ENCODE measurements at places on chromosomes 1 and 21.

- DNase-seq = no peak
Measured at GRCh38 chr1:202989879-202990278, 17.3 kb upstream of the TMEM183A start.

GRCh38 chr1:95138223-95138622 lies 21.1 kb downstream of the TLCD4 start:
- DNase-seq = no peak

DNA sequence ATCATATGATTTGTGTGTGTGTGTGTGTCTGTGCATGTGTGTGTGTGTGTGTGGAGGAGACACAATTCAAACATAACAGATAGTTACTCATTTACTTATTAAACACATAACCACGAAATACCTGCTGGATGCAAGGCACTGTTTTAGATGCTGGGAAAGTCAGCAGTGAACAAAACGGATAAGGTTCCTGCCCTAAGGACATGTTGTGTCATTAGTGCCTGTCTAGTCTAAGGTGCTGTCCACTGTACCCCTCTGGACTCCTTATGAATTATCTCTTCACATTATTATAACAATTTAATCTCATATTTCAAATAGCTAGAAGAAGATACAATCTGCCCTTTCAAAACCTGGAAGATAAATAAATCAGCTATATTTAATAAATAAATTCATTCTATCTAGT lies 162.4 kb downstream of the PLPPR5 start:
- DNase-seq = no peak

- peak; percentile 57 for DNase-seq
Measured at GRCh38 chr1:11862890-11863289, 4.1 kb upstream of the NPPB start.

- peak; percentile 35 for DNase-seq
Measured at GRCh38 chr1:41242342-41243078, 404 bp upstream of the SCMH1 start.

- no peak for DNase-seq
Measured at GRCh38 chr1:236179634-236180033, 37.3 kb downstream of the GPR137B start.

DNA sequence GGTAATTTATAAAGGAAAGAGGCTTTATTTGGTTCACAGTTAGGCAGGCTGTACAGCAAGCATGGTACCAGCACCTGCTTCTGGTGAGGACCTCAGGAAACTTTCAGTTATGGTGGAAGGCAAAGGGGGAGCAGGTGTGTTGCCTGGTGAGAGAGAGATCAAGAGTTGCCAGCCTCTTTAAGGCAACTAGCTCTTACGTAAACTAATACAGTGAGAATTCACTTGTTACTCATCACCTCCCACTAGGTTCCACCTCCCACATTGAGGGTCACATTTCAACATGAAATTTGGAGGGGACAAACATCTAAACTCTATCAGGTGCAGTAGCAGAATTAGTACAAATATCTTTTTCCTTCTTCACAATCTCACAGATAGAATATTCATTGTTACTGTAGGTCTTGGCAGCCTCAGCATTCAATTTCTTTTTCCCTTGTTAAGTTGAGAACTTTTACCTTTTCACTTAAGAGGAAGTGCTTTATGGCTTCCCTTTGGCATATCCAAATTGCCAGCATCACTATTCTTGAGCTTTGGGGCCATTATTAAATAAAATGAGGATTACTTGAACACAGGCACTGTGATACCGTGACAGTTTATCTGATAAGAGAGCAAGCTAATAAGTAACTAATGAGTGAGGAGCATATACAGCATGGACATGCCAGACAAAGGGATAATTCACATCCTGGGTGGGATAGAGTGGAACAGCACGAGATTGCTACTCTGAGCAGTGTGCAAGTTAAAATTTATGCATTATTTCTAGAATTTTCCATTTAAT lies 48.4 kb downstream of the MAGI3 start:
- DNase-seq = peak; percentile 25

GRCh38 chr21:45507523-45507875 lies 34.7 kb downstream of the SLC19A1 start:
- DNase-seq = no peak

GRCh38 chr1:51482881-51483280 lies 36.2 kb downstream of the EPS15 start:
- DNase-seq = no peak

DNA sequence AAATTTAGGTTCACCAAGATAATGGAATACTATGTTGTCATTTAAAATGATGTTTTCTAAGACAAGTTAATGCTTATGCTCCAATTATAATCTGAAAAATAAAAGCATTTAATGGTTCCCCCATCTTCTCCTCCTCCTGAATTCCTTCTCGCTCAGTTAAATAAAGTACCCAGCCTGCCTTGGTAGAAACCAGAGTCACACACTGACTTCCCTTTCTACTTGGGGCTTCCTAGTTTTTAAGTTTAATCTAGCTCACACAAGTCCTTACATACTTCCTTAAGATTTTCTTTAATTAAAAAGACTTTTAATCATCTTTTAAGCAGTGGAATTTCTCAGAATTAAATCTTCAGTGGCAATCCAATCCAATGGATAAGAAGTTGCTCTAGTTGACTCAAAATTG lies 32.9 kb downstream of the CD58 start:
- DNase-seq = no peak

GRCh38 chr1:176450526-176450925 lies 12.4 kb upstream of the PAPPA2 start:
- DNase-seq = no peak

GRCh38 chr1:19854866-19855265 lies 27.3 kb upstream of the OTUD3 start:
- no peak for DNase-seq

- DNase-seq = peak; percentile 28
Measured at GRCh38 chr1:193700710-193701355, 514.4 kb upstream of the B3GALT2 start.

DNA sequence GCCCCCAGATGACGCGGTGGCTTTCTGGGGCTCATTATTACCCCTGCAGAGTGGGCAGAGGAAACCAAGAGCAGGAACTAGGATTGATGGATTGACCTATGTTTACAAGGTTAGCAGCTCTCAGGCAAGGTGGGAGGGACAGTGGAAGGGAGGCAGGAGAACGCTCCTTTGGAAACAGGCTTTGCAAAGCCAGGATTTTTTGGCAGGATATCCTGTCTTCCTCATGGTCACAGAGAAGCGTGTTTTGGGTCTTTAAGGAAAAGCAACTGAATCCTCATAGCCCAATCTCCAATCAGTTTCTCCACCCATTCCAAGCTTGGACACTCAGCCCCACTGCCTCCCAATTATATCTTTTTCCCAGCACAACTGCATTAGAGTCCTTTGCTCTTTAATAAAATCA lies 105.6 kb upstream of the SOD1 start:
- no peak for DNase-seq

DNA sequence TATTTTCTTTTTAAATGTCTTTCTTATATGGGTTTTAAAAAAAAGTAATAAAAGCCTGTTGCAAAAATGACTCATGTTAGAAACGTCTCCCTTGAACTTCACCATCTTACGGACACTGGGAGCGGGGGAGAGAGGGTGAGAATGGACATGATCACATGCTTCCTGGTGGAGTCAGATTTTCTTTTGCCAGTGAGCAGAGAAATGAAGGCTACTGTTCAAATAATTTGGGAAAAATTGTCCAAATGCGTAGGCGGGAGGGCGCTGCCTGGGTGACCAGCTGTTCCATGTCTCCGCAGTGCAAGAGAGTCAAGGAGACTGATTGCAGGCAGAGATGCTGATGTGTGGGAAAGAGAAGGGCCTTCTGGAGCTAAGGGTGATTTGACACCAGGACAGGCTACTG lies 23.1 kb downstream of the EIF2D start:
- DNase-seq = peak; percentile 66

GRCh38 chr1:9234223-9235095 lies at the start of gene H6PD:
Gene H6PD (plus strand): TSS chr1:9234774. CDS start chr1:9244935, 10,161 bp downstream.
- peak; percentile 87 for DNase-seq

- DNase-seq = peak; percentile 82
Measured at GRCh38 chr1:7026169-7026568, 240.9 kb downstream of the CAMTA1 start.

- DNase-seq = no peak
Measured at GRCh38 chr1:115839679-115840237, 1.2 kb downstream of the NHLH2 start.

GRCh38 chr1:14939527-14940284 lies 213.8 kb upstream of the TMEM51 start:
- peak; percentile 69 for DNase-seq

DNA sequence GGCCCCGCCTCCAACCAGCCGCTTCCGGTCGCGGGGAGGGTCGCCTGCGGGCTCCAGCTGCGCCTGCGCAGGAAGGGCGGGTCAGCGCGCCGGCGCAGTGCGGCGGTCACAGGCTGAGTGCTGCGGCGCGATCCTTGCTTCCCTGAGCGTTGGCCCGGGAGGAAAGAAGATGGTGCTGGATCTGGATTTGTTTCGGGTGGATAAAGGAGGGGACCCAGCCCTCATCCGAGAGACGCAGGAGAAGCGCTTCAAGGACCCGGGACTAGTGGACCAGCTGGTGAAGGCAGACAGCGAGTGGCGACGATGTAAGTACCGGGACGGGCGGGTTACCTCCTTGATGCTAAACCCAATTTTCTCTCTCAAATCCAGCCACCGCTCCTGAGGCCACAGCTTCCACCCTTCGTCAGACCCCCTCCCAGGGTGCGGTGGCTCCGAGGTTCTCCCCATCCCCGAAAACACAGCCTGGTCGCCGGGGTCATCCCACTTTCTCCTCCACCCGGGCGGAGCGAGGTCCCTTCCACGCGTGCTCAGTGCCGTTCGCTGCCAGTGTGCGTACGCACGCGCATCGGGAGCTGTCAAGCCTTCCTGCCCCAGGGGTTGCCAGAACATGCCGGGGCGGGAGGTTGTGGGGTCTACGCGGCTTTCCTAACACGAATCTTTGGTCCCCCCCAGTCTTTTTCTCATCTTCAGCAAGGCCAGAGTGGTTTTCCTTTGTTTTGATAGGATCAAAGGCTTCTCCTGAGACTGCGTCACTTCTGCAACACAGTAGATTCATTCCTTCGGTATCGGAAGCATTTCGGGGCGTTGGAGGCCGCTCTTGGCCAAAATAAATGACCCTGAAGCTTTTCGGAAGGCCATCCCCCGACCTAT lies at the start of gene SARS1:
SARS1 (plus strand) TSS at position 95 of the 870 bp plus-strand sequence; CDS start at position 170, 75 bp downstream.
- DNase-seq = peak; percentile 97

DNA sequence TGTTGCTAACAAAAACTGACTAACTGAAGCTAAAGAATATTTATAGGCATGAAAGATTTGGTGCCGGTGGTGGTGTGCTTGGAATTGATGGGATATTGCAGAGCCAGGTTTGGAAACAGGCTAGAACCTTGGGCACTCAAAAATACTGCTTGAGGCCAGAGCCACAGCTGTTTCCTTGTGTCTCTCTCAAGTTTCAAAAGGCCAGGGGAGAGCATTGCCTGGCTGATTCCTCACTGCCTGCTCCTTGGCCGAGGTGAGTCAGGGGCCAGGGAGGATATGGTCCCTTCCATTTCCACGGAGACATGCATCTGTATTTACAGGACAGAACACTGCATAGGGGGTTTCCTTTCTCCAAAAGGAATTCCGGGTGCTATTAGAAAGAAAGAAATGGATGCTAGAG lies 36.1 kb upstream of the IVNS1ABP start:
- no peak for DNase-seq

- DNase-seq = no peak
Measured at GRCh38 chr1:175510914-175511313, 232.5 kb downstream of the TNR start.

GRCh38 chr1:213300433-213300832 lies 249.4 kb downstream of the RPS6KC1 start:
- DNase-seq = no peak

DNA sequence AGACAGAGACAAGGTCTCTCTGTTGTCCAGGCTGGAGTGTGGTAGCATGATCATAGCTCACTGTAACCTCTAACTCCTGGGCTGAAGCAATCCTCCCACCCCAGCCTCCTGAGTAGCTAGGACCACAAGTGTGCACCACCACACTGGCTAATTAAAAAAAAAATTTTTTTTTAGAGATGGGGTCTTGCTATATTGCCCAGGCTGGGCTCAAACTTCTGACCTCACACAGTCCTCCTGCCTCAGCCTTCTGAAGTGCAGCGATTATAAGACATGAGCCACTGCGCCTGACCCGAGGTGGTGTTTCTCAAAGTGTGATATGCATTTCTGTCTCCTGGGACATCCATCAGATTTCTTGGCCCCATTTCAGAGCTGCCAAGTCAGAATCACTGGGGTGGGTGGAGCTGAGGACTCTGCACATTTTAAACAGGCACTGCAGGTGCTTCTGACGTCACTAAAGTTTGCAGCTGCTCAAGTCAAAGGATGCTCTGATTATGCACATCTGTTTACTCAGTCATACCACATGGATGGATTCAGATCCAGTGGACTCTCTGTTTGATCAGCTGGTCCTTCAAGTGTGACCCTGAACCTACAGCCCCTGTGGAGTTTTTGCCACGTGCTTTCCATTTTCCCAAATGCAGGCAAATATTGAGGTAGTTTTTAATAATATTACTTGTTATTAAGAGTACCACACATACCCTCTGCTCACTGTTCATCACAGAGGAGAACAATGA lies 21.4 kb downstream of the TGFB2 start:
- no peak for DNase-seq

Measured in Daoy (cell line).